ENCODE measurements at places on chromosomes 1 and 21. TPM values are rescaled to one million over a fixed set of nuclear protein-coding genes. Genes with fewer than 3 reads are reported as not detected.

DNA sequence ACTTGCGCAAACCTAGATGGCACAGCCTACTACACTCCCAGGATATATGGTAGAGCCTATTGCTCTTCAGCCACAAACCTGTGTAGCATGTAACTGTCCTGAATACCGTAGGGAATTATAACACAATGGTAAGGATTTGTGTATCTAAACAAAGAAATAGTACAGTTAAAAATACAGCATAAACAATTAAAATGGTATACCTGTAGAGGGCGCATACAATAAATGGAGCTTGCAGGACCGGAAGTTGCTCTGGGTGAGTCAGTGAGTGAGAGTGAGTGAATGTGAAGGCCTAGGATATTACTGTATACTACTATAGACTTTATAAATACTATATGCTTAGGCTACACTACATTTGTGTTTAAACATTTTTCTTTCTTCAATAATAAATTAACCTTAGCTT, 99.3 kb downstream of the PLD5 start:
- no peak for DNase-seq

DNA sequence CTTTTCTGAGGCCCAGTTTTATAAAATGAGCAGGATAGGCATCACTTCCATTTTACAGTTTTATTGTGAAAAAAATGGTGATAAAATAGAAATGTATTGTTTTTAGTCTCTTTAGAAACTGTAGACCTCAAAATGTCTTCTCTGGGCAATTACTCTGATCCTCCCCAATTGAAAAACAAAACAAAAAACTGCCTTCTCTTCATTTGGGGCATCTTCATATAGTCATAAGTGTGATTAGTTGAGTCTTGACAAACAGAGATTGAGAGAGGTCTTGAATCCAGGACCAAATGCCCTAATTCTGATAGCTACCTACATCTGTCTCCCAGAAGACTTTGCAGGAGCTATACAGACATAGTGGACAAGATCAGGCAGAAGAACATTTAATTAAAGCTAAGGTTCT, 62.9 kb downstream of the LRRC8C start:
- DNase-seq = no peak

DNA sequence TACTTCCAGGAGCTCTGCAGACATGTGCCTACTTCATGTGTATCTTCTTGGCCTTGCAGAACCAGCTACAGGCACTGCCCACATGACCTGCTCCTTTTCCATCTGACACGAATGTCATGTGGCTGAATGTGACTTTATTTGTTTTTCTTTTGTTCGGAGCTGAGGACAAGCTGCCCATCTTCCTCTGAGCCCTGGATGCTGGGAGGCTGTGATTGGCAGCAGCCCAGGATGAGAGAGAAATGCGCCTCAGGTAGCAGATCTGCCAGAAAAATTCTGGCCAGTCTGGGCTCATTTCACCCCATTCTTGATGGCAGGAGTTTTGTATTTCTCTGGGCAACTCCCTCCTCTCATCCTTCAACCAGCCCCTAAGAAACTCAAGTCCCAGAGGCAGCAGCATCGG, 372.0 kb downstream of the RPS6KC1 start:
- DNase-seq = no peak

GRCh38 chr1:39103328-39104157, 77.4 kb downstream of the NDUFS5 start:
- peak; percentile 45 for DNase-seq

Gene SLFNL1
- total RNA-seq = 0.09 TPM
